Stimulated activated CD4-positive, alpha-beta T cell treated with anti-CD3 and anti-CD28 coated beads, Interleukin-1b, Interleukin-23, amount 100 ng/mL, for 24 hours (primary cell): ENCODE measurements at places on chromosomes 11 and 22.

- DNase-seq, result no peak
These were observed 268.6 kb downstream of the JRKL start for GRCh38 chr11:96658436-96658835.

- DNase-seq, result no peak
These were observed 56.1 kb downstream of the PRMT3 start for GRCh38 chr11:20443596-20443995.

DNA sequence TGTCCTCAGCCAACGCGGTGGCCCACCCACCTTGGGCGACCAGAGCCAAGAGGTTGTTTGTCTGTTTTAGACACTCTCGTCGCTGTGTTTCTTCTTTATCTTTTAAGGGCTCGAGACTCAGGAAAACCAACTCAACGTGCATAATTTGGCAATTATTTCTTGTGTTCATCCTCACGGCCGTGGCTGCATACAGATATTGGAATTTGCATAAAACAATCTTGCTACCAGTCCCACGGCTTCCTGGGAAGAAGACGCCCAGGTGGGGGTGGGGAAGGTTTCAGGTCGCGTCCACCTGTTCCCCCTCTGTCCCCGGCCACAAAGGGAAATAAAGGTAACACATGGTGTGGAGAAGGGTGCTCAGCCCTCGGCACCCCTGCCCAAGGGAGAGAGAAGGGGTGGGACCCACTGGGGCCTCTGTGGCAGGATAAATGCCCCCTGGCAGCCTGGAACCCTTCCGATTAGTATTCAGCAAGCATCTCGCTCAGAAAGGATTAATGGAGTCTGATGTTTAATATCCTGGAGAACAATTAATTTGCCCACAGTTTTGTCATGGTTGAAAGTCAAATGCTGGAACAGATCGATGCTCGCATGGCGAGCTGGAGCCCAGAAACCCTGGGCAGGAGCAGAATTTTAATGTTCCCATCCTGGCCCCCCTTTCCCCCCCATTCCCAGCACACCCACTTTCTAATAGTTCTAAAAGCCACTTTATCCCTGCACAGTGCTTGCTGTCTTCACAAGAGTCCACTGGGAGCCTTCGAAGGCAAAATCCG, 359.7 kb downstream of the MN1 start:
- no peak for DNase-seq

- DNase-seq, result no peak
These were observed 25.1 kb downstream of the KCNQ1OT1 start for GRCh38 chr11:2674658-2675131.

DNA sequence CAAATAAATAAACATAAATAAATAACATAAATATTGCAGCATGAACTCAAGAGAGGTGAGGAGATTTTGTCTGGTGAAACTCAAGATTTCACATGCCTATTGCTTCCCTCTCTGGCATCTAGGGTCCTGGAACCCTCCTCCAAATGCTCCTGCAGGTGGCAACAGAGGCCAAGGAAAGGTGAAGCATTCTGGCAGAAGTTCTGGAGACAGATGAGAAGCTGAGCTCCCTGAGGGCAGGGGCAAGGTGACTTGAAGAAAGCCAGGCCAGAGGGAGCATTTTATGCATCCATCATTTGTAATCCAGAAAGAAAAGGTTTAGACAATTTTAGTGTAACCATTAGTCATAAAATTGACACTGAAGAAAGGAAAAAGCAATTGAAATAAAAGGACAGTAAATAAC, 64.9 kb downstream of the ENDOD1 start:
- peak; percentile 25 for DNase-seq

DNA sequence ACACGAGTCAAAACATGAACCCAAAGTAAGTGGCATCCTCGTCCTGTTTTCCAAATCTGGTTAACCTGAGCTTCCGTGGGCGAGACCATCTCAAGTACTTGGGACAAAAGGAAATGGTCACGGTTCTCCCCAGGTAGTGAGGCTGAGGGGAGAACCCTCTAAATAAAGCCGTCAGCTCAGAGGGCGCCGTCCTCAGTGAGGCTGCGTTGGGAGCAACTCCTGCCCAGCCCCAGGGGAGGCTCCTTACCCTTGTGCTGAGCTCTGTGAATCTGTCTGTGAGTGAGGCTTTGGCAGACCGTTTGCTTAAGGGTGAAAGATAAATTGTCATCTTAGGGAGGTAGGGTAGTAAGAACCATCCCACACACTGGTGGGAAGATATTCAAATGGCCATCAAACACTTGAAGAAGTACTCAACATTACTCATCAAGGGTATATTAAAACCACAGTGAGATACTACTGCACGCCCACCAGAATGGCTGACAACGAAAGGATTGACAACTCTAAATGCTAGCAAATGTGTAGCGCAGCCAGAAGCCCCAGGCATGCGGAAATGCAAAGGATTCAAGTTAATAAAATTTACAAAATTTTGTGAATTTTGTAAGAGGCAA, 321.0 kb downstream of the TBC1D22A start:
- no peak for DNase-seq

- DNase-seq, result no peak
These were observed 190.0 kb downstream of the GRIA4 start for GRCh38 chr11:105799728-105800462.

GRCh38 chr11:116093481-116094270, 589.5 kb upstream of the CADM1 start:
- no peak for DNase-seq

- no peak for DNase-seq
These were observed 62.4 kb downstream of the MYH9 start for GRCh38 chr22:36325154-36326031.

DNA sequence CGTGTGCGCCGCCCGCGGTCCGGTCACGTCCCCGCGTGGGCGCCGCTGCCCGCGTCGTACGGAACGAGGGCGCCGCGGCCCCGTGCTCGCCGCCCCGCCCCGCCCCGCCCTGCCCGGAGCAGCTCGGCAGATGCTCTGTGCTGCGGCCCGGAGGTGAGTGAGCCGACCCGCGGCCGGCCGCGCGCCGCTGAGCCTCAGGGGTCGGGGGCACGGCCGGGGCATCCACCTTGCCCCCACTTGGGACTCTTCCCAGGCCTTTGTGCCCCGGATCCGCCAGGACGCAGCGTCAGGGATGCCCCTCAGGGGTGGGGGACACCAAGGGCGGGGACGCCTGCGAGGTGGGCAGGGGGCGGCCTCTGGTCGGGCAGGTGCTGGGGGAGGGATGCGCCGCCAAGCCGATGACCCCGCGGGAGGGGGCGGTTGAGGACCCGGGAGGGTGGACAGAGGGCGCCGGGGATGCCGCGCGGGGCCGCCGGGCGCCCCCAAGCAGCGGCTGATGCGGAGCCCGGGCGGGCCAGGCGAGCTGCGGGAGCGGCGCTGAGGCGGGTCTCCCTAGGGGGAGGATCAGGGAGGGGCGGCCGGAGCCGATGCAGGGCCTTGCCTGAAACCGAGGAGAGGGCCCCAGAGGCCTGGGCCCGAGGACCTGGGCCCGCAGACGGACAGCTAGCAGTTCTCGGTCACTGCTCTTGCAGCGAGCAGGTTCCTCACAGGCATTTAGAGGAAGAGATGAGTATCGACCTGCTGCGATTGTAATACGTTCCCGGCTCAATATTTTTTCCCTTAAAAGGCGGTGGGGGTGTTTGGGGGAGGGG, at the start of gene GNAZ:
GNAZ (plus strand) TSS at position 102 of the 812 bp plus-strand sequence. CDS start 25,177 bp downstream, outside the sequence.
- DNase-seq, result no peak

- DNase-seq, result no peak
These were observed 84.6 kb downstream of the C22orf31 start for GRCh38 chr22:28977060-28977459.

DNA sequence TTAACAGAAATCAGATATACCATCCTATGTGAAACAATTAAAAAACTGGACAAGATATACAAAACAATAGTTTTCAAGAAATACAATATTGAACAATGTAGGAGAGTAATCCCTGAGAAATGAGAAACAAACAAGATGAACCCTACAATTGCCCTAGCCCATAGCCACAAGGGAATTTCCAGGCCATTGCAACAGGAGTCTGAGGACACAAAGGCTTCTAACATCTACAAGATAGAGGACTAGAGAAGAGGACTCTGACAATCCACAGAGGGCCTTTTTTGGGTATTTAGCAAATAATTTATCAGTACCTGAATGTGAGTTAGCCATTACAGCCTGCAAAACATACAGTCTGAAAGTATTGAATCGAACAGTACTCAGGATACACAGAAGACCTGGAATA, 251.7 kb downstream of the GRM5 start:
- no peak for DNase-seq
